ENCODE measurements at places on chromosomes 12 and 14. TPM values are rescaled to one million over a fixed set of nuclear protein-coding genes. Genes with fewer than 3 reads are reported as not detected.

GRCh38 chr12:25886396-25886795, 72.1 kb upstream of the RASSF8 start:
- no peak for DNase-seq

GRCh38 chr12:12016284-12017100, 54.2 kb upstream of the BCL2L14 start:
- DNase-seq = no peak

DNA sequence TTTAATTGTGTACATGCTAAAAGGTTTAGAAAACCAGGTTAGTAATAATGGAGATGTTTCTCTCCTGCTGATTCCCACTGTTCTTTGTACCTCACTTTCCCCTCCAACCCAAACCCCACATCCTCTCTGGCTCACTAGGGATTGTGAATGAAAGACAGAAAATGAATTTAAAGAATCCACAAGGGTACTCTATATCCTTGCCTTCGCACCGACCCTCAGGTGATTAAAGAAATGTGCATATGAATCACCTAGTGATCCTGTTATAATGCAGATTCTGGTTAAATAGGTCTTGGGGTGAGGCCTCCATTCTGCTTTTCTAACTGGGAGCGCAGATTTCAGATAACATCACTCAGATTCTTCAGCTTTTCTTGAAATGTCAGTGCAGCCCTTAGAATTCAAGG, 84.3 kb upstream of the OTX2 start:
- DNase-seq = no peak

Gene PLCZ1
- total RNA-seq = not detected

DNA sequence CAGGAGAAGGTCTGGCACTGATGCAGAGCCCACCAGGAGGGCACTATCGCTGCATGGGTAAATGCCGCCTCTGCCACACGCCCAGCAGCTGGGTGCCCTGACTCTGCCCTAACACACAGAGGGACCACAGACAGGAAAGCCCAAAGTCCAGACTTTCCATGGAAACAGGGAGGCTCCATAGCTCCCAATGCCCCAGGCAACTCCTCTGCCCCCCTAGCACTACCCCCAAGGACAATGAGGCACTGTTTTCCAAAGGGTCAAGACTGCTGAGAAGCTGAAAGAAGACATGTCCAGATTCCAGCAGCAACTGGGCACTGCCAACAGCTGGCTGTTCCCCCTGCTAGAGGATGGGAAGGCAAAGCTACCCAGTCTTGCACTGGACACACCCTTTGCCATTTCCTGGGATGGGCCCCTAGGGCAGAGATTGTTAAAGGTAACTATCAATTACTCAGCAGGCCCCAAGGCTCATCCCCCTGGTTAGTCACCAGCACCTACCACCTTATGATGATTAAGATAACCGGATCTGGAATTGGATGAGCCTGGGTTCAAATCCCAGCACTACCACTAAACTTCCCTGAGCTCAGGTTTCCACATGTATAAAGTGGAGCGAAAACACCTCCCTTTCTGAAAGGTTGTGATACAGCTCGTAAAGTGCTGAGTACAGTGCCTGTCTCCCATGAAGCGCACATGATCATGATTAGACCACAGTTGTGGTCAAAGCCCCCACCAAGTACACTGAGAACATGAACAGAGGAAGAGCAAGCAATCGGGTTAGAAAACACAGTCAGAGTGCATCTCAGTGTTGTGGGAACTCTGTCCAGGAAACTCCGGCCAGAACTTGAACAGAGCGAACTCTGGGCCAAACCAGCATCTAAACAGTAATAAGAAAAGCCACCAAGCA, 3.3 kb downstream of the PXN start:
- peak; percentile 49 for DNase-seq

- no peak for DNase-seq
Measured at GRCh38 chr14:73403181-73403752, 55.1 kb downstream of the NUMB start.

DNA sequence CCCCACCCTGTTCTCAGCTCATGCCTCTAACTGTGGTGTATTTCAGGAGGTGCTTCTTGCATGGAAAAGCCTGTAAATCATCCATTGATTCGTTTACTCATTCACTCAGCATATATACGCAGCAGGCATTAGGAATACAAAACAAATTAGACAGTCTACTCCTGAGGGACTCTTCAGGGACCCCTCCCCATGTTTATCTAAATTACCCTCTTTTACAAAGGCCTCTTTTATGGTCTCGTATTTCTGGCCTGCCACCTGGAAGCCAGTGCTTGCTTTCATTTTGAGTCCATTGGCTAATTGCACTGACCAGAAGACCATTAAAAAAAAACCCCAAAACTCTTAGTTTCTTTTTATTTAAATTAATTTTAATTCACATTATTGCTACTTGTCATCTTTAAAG, 134.4 kb downstream of the DACT1 start:
- no peak for DNase-seq

Gene SLC8A3
- not detected for total RNA-seq

Gene NDUFA9
- total RNA-seq = 109 TPM

Gene NGB
- total RNA-seq = not detected

- no peak for DNase-seq
Measured at GRCh38 chr12:1481326-1481725, 113.1 kb downstream of the FBXL14 start.

DNA sequence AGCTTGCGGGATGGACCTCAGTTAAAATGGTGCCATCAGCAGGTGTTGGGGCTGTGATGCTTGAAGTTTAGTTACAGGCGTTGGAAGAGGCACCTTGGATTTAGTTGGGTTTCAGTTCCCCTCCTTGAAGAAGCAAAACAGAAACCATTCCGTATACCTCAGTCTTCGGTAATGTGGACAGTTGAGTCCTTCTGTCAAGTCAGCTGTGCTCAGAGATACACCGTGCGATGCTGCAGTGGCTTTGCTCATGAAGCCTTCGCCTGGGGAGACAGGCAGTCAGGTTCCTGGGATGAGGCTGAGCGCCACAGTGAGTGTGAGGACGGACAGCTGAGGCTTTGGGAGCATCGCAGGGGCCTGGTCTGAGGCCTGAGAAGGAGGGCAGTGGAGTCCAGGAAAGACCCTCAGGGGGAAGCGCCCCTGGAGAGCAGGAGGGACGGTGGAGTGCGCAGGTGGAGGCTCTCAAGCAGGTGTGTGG, 7.4 kb downstream of the RAN start:
- DNase-seq = no peak

Data from Caki2 (cell line).